Stimulated activated CD8-positive, alpha-beta memory T cell treated with anti-CD3 and anti-CD28 coated beads, Interleukin-7, amount 100 ng/mL, for 1 hour (primary cell): ENCODE measurements at places on chromosomes 2 and 18.

DNA sequence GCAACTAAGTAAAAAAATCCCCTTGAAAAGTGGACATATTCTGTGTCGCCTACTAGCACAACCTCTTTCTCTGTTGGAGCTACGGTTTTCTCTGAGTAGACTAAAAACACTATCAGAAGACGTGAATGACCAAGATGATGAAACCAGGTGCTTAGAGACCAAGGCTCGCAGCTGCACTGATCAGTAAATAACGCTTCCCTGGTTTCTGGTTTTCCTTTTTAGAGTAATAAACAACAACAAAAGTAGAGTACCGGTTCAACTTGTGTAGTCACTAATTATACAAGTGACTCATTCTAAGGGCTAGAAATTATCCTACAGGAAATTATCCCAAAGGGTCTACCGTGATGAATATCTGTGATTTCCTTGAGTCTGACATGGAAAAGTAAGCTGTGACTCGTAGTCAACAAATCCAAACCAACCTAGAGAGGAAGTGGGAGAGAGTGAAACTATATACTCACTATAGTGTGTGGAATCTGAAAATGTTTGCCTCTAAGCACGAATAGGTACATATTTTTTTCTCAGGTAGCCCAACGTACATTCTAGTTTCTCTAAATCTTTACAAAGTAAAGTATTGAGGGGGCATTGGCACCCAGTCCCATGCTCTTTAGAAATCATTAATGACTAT is 17.8 kb downstream of the RASGRP3 start:
- DNase-seq, result no peak

DNA sequence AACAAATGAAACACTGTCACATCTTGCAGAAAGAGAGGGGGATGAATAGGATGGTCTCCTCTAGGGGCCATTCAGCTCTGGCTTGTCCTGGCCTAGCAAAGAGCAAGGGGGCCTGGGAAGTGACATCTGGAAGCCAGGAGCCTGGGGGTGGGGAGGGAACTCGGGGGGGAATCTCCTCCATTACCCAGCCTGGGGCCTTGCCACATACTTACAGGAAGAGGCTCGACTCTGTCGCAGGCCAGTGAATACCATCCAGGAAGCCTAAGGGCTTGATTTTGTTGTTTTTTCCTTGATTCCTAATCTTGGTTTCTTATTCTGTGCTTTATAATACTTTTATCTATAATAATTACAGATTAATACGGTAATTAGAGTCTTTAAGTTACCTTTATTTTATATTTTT is 797.5 kb upstream of the ID2 start:
- DNase-seq, result no peak

DNA sequence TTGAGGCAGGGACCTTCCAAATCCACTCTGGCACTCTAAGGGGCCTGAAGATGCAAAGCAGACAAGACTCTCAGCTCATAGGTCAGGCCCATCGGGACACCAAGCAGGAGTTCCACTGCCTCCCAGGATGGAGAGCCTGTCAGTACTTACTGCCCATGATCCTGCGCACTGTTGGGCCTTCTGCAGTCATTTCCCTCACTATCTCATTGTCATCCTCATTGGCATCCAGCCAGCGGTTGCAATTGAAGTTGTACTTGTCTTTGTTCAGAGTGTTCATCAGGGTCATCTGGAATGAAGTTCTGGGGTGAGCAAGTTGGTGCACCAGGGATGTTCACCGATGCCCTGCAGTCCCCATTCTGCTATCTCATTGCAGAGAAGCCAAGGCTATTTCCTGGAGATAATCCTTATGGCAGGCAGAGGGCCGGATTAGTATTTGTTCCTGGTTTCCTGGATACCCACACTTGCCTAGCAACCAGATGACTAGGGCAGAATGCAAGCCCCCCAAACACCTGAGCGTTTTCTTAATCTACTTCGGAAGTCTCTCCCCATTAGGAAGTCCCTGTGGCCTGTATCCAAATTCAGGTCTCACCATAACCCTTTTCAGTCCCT is 65.1 kb downstream of the LOXHD1 start:
- no peak for DNase-seq

DNA sequence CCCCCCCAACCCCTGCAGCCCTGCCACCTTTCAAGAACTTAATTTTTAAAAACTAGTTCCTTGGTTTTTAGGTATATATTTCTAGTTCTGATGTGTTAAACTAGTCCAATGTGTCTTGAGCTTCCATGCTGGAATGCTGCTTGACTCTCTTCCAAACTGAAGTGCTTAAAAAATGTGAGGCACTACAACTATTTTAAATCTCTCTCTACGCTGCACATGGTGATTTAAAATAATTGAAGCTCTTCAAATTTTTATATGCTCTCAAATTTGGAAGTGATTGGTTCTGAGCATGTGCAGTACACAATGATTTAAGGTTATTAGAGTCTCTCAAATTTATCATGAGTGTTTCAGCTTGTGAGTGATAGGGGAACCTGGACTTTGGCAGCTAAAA is 192.6 kb upstream of the ZEB2 start:
- no peak for DNase-seq

DNA sequence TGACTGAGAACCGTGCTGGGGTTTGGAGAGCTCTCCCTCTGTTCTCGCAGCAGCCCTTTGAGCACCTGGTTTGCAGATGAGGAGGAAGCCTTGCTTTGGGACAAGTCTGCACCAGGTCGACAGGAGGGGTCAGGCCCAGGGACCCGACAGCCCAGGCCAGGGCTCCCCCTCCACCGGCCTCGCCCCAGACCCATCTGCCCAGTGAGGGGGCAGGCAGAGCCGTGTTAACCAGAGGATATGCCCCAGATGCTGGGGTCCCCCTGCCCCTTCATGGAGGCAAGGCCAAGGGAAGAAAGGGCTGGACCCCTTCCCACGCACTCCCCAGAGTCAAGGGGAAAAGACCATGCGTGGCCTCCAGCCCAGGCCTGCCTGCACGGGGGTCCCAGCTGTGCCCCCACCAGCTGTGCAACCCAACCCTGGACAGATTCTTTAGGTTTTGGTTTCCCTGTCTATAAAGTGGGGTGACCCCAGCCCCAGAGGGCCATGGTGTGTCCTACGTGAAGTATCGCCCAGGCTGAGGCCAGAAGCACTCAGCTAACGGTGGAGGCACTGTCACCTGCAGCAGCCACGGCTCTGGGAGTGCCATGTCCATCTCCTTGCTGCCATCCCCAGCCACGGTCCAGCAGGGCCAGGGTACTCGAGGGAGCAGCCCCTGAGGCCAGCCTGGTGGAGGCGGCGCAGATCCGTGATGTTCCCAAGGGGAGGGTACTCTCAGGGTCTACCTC is 4.8 kb upstream of the SNED1 start:
- DNase-seq, result no peak

- DNase-seq, result no peak
Measured at GRCh38 chr18:949724-950631, 45.3 kb downstream of the ADCYAP1 start.

DNA sequence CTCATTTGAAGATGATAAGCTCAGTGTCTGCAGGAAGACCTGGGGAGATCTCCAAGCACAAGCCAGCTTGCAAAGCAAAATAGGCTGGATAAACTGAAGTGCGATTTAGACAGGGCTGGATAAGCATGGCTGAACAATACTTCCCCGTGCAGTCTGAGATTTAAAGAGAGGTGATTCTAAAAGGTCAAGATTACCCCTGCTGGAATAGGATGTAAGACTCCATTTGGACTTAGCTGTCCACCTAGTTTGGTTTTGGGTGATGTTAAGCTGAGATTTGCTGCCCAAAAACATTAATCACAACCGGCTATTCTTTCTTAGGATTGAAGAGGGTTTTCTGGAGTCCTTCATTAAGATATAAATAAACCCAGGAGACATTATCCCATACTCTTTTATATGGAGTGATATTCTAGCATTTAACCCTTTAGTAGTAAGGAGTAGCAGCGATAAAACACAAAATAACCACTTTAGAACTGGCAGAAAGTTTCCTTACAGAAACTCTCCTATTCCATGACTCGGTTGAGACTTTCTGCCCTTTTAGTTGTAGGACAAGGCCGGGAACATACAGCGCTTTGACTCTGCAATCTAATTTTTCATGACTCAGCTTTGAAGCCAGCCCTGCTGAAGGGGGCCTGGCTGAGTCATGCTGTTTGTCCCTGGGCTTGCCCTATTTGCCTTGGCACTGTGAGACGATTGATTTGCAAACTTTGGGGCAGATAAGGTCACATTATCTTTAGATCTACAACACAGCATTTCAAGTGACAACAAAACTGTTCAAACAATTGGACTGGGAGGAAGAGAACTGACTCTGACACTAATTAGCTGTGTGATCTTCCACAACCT is 238.2 kb downstream of the GCA start:
- no peak for DNase-seq

GRCh38 chr18:79816092-79816491 is 18.4 kb downstream of the KCNG2 start:
- DNase-seq, result no peak

GRCh38 chr2:11836647-11837219 is 90.3 kb downstream of the LPIN1 start:
- DNase-seq, result no peak

DNA sequence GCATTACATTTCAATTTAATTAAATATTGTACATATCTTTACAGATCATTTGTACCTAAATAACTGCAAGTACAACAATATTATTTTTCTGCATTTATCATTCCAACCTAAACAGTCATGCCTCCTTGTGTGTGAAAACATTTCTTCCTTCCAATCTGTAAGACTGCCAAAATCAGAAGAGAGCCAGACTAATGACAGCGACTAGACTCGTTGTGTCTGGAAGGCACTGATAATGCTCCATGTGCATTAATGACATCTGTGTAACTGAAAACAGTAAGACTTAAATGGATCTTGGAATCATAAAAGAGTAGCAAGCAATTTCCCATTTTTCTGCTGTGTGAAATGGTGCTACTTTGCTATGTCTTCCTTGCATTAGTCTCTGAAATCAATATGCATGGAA is 278.0 kb upstream of the DSEL start:
- DNase-seq, result no peak

DNA sequence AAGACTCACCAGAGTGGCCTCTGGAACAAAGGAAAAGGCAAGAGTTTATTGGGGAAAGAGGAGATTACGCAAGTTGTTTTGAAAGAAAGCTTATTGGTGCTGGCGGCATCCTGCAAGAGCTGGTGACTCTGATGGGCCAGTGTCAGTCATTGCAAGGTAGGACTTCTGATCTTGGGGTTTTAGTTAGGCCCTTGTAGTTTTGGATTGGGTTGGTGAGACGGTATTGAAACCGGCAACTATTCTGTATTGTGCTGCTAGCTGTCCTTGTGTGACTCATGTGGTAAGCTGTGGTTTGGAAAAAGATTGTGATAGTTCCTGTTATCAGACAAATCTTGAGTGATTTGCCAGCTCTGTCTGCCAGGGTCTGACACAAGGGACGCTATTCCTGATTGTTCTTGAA is 159.1 kb upstream of the PIEZO2 start:
- no peak for DNase-seq

GRCh38 chr2:163878718-163879117 is 142.9 kb upstream of the FIGN start:
- DNase-seq, result no peak

GRCh38 chr2:195532628-195533271 is 124.3 kb upstream of the SLC39A10 start:
- DNase-seq, result no peak

GRCh38 chr2:98911376-98912154 is 24.5 kb downstream of the CRACDL start:
- no peak for DNase-seq

DNA sequence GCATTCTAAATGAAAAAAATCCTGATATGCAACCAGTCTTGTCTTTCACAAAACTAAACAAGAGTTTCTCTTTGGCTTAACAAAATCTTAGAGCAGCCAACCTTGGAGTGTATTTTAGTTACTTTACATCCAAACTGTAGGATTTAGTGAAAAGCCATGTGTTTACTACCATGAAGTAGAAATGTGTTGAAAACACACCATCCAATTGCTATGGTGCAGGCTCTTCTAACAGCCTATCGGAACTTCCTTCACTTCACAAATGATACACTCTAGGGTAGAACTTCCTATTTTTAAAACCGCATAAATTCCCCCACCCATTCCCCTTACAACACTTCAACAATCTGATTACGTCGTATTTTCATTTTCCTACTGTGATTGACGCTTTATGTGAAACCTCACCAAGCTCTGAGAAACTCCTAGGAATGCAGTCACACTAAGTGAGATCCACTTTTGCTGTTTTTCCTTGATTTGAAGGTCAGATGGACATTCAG is 74.4 kb upstream of the MAP4K4 start:
- DNase-seq, result no peak

GRCh38 chr18:55477860-55478581 is 110.0 kb downstream of the TCF4 start:
- DNase-seq, result no peak

GRCh38 chr18:32152705-32153448 is 37.0 kb upstream of the MEP1B start:
- DNase-seq, result no peak

DNA sequence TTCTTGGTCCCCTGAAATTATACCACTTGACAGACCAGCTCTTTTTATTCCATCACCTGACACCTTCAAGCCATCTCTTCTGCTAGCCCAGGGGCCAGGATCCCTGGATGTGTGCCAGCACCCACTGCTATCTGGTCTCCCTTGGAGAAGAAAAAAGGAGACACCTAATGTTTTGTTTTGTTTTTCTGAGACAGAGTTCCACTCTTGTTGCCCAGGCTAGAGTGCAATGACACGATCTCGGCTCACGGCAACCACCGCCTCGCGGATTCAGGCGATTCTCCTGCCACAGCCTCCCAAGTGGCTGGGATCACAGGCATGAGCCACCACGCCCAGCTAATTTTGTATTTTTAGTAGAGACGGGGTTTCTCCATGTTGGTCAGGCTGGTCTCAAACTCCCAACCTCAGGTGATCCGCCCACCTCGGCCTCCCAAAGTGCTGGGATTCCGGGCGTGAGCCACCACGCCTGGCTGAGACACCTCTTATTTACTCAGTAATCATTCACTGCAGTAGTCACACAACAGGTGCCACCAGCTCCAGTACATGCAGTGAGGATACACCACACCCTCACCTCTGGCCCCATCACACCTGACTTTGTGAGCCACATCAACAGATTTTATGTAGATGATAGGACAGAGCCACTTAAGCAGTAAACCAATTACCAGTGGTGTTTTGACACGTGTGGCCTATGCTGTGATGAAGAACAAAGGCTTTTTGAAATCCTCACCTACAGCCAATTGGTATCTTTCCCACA is 42.8 kb upstream of the PCBP1 start:
- no peak for DNase-seq

- no peak for DNase-seq
Measured at GRCh38 chr2:141423124-141423523, 707.7 kb downstream of the LRP1B start.

DNA sequence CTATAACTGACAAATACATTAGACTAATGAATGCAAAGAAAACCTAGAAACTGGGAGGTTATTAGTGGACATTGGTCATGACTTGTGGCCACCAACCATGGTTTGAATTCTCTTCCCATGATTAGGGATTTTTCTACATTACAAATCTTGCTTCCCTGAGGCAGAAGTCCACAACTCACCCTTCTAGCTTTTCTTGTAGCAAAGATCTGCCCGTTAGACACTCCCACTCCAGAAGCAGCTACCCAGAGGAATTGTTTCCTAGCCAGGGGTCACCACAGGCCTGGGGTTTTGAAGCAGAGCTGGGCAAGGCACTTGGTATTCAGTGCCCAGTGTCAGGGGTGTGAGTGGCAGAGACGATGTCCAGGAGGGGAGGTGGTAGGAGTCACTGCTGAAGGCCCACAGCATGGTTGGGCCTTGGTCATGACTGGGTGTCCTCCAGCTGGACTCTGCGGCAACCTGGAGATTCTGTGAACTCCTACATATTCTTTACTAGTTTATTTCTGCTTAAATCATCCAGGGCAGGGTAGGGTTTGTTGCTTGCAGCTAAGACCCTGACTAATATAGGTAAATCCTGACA is 54.9 kb downstream of the ACTR2 start:
- DNase-seq, result no peak
